H4 (cell line): ENCODE measurements at places on chromosomes 5 and 9. TPM values are rescaled to one million over a fixed set of nuclear protein-coding genes. Genes with fewer than 3 reads are reported as not detected.

- DNase-seq = no peak
Measured at GRCh38 chr5:95163079-95163478, 121.8 kb downstream of the MCTP1 start.

DNA sequence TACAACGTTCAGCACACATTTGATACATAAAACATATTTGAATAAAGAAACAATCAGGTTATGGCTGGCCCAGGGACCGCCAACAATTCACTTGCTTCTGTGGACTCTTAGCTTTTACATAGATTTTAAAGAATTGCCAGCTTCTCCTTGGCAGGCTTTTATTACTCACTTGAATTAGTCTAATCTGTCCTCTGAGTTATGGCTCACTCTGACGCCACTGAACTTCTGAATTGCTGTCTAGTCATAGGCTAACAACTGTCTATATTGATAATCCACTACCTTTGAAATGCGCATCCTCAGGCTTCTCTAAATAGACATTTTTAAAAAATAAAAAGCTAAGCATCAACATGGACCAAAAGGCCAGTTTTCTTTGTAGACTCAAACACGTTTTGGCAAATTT lies 317.4 kb upstream of the SGCD start:
- DNase-seq = no peak

- DNase-seq = no peak
Measured at GRCh38 chr9:76846297-76846696, 59.6 kb downstream of the PRUNE2 start.

Gene GPR150
- total RNA-seq = not detected in 2 replicates

DNA sequence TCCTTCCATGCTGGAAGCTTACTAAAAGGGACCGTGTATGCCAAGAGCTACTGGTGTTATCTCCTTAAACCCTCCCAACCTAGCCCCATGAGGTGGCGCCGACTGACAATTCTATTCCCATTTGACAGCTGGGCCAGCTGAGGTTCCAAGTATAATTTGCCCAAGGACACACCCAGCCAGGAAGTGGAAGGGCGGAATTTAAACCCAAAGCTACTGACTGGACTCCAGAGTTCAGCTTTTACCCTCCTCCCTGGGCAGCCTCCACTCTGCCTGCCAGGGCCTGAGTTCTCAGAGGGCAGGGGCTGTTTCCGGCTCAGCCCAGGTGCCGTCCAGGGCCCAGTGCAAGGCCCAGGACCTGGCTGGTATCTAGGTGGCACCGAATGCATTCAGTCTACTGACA lies 71.8 kb downstream of the C9orf50 start:
- DNase-seq = no peak

DNA sequence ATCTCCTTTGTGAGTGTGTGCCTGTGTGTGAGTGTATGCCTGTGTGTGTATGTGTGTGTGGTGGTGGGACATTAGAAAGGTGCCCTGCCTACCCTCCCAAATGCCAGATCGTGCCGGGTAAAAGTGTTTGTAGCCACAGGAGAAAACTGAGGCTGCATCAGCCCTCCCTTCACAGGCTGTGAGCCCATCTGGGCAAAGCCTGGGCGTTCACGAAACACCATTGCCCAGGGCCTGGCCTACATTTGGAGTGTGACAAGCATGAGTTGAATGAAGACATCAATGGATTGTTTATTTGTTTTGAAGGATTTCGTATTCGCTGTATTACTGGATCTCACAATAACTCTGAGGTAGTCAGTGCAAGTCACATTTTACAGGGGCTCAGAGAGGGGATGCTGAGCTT lies 270.8 kb downstream of the NSG2 start:
- no peak for DNase-seq

Gene CSF2
- 0.37 TPM in 1 of 2 replicates, not detected in the other for total RNA-seq

- peak; percentile 90 for DNase-seq
Measured at GRCh38 chr5:157603333-157604190, 28.0 kb upstream of the ADAM19 start.

Gene ACTBL2
- 6.7 and 7.0 TPM in 2 replicates for total RNA-seq

DNA sequence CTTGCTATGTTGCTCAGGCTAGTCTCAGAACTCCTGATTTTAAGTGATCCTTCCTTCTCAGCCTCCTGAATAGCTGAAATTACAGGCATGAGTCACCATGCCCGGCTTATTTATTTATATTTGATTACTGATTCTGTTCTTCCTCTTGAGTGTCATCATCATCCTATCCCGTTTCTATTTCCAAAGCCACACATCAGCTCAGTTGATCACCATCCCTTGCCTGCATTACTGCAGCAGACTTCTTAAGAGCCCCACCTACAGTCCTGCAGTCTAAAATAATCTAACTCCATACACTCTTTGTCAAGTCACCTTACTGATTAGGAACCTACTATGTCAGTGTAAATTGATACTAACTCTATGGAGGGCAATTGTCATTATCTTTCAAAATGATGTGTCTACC lies 138.9 kb upstream of the RAI14 start:
- no peak for DNase-seq

DNA sequence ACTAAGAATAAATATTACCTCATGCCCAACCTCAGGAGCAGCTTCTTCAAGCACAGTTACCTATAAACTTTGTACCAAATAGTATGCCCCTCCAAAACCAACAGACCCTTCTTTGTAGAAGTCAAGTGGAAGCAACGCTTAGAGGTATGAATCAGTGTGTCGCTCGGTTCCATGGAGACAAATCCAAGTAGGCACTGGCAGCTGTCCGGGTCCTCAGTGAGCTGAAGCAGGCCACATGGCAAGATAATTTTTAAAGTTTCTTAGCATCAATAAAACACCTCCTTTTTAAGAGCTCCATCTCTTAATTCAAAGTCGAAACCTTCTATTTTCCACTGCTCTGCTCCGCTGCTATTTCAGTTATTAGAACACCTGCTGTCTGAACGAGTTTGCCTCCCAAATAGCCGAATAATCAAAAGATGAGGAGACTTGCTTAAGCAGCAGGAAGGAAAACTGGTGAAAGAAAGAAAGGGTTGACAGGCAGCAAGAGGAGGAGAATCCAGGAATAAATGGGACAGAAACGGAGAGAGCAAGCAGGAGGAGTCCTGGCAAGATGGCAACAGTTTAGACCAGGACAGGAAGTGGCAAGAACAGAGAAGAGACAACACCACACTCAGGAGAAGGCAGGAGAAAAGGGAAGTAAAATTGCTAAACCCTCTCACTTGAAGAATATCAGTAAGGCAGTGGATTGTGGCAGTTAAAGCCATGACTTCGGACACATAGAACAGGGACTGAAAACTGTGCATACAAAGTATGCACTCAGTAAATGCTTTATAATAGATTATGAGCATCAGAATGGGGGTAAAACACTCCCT lies 65.0 kb downstream of the PPP2R2B start:
- DNase-seq = no peak

GRCh38 chr9:124857533-124858162 lies 4.1 kb downstream of the RPL35 start:
- no peak for DNase-seq

DNA sequence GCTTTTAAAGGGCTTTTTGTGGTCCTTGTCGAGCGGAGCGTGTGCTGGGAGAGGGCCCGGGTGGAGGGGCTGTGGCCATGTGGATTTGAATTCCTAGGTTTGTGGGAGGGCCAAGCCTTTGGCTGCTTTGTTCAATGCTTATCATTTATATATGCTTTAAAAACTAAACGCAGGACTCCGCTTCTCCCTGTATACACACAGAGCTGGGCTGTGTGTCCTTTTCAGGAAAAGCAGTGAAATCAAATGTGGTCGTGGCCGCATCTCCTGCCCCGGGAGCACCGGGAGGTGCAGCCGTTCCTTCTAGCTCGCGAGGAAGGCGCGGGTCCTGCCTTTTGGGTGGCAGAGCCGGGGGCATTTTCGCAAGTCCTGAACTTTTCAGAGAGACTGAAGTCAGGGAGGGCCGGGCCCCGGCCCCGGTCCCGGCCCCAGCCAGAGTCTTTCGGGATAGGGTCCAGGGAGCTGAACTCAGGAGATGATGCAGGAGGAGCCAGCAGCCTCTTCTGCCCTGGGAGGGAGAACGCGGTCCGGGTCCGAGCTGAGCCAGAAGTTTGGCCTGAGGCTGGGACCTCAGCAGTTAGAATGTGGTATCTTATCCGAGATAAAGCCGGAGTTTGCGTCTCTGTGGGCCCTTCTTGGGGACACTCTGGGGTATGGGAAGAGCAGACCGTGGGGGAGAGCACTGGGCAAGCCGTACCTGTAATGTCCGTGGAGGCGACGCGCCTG lies 158.8 kb downstream of the C9orf152 start:
- no peak for DNase-seq

- no peak for DNase-seq
Measured at GRCh38 chr9:5002811-5003210, 17.7 kb downstream of the JAK2 start.

DNA sequence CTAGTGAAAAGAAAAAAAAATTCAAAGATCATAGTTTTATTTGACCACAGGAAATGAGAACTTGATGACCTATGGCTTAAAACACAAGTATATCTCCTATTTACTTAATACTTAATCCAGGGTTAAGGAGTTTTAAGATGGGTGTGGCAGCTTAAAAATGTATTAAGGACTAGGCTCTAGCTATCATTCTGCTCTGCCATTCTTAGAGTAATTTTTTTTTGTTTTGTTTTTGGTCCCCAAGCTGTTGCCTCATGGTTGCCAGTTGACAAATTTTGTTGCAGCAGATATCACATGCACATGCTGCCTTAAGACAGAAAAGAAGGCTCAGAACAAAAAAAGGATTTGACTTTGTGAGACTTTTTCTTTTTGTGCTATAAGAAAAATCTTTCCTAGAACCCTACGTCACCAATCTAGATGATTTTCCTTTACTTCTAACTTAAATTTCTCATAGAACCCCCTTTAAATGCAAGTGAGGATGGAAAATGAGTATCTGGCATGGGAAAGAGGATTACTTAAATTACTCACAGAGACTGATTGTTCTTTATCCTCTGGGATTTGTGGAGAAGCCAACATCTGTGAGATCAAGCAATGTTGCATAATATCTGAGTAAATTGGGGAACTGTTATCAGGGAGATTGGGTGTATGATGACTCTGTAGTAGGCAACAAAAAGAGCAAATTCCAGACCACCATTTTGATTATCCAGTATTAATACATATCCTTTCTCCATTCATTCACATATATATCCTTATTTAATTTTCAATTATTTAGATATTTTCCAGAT lies 364.7 kb upstream of the CD180 start:
- no peak for DNase-seq

- DNase-seq = no peak
Measured at GRCh38 chr5:156528673-156529072, 201.7 kb downstream of the SGCD start.

DNA sequence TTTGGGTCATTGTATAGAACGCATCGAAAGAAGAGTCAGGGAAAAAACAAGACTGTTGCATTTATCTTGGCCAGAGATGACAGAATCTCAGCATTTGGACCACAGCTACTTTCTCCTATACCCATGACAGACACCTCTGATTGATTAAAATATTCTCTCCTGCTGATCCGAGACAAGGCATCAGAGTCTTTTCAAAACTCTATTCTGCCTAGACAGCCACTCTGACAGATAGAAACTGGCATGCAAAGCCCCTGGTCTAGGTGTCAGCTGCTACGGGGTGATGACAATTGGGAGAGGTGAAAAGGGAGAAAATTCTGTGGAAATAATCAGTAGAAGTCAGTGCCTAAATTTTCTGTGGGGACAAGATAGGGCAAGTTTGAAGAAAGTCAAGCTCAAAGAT lies 152.2 kb downstream of the PIK3R1 start:
- no peak for DNase-seq

DNA sequence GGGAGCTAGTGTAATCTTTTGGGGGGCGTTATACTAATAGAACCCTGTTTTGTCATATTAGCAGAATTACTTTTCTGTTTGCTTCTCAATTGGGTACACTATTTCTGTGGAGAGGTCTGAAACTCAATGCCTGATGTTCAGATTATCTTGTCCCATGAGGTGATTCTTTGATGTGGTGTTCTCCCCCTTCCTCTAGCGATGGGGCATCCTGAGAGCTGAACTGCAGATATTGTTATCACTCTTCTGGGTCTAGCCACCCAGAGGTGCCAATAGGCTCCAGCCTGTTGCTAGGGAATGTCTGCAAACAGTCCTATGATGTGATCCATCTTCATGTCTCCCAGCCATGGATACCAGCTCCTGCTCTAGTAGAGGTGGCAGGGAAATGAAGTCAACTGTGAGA lies 233.1 kb upstream of the RASA1 start:
- no peak for DNase-seq

- DNase-seq = no peak
Measured at GRCh38 chr9:126298063-126298801, 28.4 kb upstream of the MVB12B start.

GRCh38 chr9:120214332-120214731 lies 365.6 kb downstream of the CDK5RAP2 start:
- no peak for DNase-seq

- DNase-seq = no peak
Measured at GRCh38 chr9:96078897-96079490, 203.5 kb downstream of the ERCC6L2 start.

- DNase-seq = no peak
Measured at GRCh38 chr5:3357291-3357690, 238.3 kb upstream of the IRX1 start.

DNA sequence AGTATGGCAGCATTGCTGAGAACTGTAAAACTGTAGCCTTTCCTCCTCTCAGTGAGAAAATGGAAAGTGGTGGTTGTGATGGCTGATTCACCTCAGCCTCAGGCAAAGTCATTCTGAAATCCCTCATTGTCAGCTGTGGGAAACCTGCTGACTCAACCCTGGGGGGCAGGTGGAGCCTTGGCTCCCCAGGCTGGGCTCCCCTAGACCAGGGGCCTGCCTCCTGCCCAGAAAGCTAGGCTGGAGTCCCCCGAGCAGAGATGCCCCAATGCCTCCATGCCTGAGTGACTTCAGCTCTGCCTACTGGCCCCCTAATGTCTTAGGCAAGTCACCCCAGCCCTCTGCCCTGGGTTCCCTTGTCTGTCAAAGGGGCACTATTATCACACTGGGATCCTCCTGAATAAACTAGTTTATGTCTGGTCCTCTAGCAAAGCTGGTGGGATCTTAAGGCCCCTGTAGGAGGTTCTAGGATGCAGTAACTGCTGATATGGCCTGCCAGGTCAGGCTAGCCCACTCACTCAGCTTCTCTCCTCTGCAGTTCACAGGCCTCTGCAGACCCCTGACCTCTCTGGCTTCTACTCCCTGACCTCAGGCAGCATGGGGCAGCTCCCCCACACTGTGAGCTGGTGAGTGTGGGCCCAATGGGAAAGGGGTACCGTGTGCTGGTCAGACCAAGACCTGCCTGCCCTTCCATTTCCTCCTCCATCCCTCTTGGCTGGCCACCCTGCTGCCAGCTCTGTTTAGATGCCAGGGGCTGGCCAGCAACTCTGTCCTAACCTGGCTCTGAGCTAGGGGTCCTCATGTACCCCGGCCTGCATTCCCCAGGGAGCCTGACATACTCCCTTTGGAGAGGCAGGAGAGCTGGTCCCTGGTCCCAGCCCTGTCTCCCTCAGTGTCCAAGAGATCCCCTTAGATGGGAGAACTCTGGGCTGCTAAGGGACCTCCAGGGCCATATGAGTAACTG lies 24.2 kb downstream of the TCF7 start:
- DNase-seq = no peak

GRCh38 chr5:30183795-30184194 lies 1009.7 kb upstream of the CDH6 start:
- DNase-seq = no peak

- no peak for DNase-seq
Measured at GRCh38 chr5:123285122-123286023, 137.8 kb downstream of the CEP120 start.
